GM04503 (cell line): ENCODE measurements at places on chromosomes 4 and X.

GRCh38 chr4:141807103-141807891, 170.9 kb downstream of the IL15 start:
- DNase-seq: no peak

GRCh38 chr4:153013202-153013977, 77.3 kb downstream of the FHDC1 start:
- no peak for DNase-seq

DNA sequence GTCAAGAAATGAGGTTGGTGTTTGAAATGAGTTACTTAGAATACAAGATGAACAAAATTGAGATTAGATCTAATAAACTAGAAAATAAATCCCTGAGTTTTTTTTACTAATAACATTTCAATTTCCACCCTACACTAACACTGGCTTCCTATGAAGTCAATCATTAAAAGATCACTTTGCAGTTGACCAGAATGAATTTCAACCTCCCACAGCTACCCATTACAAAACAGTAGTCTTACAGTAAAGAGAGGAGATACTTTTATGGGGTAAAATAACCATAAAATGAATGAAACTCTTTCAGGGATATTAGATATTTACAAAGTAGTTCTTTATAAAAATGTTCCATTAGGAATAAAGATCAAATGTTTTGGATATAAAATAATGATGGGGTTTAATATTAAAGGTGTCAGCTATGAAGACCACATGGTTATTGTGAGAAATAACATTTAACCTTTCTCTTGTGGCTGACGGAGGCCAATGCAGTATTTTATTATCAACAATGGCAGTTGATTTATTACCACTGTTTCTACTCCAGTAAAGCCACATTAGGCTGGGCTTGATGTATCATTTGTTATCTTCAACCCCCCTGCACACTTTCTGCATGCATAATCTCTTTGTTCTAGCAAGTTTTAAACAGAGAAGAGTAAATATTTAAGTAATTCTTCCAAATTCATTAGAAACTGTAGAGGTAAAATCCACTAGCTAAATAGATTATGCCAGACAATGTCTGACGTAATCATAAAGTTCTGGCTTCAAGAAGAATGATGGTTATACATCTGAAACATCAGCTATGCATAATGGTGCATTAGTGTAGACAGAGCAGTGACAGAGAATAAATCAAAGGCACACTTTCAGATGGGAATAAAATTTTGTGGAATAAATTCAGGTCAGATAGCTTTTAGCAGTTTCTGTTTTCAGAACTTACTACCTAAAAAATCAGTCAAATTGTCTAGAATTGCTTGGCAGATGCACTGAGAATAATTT, 516.6 kb downstream of the PCDH18 start:
- no peak for DNase-seq

DNA sequence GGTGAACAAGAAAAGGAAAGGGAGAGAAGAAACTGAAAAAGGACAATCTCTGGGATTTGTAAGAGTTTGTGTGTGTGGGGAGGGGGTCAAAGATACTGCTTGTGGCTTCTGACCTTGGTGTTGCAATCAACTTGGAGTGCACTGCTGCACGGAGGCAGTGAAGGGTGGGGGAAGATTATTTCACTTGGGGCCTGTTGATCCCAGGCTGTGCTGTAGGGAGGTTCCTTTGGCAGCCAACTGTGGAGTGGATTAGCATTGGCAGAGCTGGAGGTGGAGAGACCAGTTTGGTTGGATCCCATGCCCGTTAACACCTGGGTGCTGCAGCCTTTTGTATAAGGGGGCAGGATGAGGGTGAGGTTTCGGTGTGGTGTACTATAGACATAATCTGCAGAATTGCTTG, 38.2 kb downstream of the AFF1 start:
- DNase-seq: no peak

DNA sequence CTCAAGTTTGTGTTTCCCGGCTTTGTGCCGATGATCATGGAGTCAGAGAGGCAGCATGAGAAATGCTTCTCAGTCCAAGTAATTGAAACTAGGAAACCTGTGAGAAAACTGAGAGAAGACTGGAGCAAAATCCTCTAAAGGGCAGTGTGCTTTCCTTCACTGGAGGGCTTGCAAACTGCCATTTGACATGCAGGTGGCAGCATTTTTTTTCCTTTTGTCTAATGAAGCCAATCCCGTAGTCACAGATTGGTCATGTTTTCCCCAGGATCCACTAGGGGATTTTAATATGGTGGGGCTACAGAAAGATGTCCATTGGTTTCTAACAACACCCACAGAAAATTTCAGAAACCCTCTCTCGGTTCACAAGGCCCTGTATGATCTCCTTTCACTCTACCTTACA, 117.4 kb upstream of the NUDT10 start:
- DNase-seq: no peak

DNA sequence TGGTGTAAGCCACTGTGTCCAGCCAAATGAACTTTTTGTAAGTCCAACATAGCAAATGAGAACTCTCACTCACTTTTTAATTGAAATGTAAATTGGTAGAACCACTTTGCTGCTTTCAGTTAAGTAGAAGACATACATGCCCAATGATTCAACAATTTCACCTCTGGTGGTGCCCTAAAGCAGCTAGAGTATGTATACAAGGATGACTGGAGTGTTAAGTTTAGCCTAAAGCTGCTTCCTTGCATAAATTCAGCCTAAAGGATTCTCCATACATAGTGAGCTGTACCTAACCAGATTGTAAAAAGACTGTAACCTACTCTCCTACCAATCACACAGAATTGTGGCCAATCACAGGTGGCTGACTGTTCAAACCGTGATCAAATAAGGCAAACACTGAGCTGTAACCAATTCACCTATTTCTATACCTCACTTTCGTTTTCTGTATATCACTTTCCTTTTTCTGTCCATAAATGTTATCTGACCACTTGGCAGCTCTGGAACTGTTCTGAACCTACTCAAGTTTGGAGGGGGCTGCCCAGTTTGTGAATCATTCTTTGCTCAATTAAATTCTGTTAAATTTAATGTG, 39.9 kb downstream of the PDS5A start:
- no peak for DNase-seq
